C1 segment of cervical spinal cord (tissue), 14 donors: ENCODE measurements at places on chromosomes 3 and 15.

GRCh38 chr3:15591242-15591641, 10.1 kb downstream of the HACL1 start:
- DNase-seq: no peak

GRCh38 chr3:190040145-190040544, 80.6 kb downstream of the P3H2 start:
- DNase-seq: no peak

GRCh38 chr15:89514596-89515406, 18.4 kb upstream of the RHCG start:
- no peak for DNase-seq

GRCh38 chr3:172289583-172289982, 158.7 kb downstream of the GHSR start:
- DNase-seq: no peak

GRCh38 chr3:106261915-106262683, 393.3 kb upstream of the CBLB start:
- no peak for DNase-seq

GRCh38 chr3:148759430-148759829, 61.7 kb downstream of the AGTR1 start:
- no peak for DNase-seq

DNA sequence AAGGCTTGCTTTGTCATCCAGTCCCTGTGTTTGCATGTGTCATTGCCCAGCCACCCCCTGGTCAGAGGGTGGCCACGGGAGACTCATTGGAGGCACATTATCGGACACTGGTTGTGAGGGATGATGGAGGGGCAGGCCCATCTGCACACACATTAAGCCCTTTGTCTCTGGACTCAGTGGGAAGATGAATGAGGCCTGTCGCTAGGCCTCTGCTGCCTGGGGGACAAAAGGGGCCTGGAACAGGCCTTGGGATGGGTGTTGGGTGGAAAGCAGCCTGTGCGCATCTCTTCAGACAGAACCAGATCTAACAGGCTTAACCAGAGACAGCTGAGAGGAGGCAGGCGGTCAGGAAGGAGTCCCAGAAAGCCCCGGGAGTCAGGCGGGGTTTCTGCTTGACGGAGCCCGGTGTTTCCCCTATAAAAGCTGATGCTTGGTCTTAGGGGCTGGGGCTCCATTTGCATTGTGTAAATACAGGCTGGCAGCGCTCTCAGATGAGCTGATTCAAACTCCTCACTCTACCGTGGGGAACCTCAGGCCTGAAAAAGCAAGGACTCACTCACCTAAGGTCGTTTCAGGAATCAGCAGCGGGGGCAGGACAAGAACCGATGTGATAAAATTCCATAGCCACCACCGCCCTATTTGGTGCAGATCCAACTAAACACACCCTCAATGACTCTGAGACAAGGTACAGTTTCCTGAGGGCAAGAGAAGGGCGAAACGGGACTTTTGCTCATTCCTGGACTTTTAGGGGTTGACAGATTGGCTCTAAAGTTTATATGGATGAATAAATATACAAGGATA, 17.1 kb upstream of the SKIC8 start:
- DNase-seq: no peak

- DNase-seq: no peak
Observed at GRCh38 chr3:182981038-182981380, 671 bp upstream of the DCUN1D1 start.

- DNase-seq: no peak
Observed at GRCh38 chr3:196694941-196695848, 16.9 kb downstream of the CEP19 start.

GRCh38 chr15:42072141-42072685, 22.1 kb downstream of the PLA2G4D start:
- no peak for DNase-seq

DNA sequence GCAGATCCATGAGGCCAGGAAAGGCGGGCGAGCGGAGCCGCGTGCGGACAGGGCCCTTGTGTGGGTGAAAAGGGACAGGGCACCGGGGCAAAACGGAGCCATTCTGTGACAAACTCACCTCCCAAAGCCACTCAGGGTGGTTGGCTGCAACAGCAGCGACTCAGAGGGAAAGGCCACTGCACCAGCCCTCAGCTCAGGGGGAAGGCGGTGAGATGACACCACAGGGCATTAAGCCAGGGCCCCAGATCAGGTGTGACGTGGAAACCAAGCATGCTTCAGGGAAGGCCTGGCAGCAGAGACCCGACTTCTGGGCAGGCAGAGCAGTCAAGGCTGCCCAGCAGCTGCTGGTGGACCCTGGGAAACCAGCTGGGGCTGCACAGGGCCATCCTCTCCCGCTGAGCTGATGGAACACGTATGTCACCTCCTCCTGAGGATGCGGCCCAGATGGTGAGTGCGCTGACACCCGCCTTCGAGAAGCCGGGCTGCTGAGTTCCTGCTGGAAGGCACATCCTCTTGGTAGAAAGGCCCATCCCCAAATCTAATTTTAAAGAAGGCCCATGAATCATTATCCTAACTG, 82.3 kb downstream of the CHSY1 start:
- DNase-seq: no peak

DNA sequence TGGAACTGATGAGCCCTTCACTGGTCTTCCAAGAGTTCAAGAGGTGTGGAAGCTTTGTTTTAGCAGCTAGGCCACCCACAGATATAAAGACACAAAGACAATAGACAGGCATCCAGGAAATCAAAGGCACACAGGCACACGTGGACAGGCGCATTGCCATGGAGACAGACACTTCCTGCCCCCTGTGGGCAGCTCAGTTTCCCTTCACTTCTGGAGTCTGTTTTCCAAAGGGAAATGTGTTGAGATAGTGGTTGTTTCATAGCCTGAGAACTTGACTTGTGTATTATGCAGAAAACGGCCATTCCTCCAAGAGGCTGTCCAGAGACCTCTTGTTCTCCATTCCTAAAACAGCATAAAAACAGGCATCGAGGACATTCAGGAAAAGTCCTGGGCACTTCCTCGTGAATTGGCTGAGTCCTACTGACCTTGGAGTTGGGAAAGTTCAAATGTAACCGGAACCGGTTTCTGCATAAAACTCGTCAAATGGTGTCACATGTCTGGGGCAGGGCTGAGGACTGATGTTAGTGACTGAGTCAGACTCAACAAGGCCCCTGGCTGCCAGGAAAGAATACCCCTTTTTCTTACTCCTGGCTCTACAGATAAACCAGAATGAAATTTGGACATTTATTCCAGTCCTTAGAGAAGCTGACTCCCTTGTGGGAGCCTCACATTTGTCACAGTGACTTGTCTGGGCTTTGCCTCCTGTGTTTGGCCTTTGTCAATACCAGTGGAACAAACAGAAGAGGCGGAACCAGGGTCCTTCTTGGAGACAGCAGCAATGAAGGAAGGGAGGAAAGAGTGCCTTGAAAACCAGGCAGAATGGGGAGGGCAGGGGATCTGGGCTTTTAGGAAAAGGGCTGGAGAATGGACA, 1.3 kb downstream of the ALPK3 start:
- no peak for DNase-seq

- DNase-seq: no peak
Observed at GRCh38 chr15:38242055-38242454, 10.6 kb upstream of the SPRED1 start.

DNA sequence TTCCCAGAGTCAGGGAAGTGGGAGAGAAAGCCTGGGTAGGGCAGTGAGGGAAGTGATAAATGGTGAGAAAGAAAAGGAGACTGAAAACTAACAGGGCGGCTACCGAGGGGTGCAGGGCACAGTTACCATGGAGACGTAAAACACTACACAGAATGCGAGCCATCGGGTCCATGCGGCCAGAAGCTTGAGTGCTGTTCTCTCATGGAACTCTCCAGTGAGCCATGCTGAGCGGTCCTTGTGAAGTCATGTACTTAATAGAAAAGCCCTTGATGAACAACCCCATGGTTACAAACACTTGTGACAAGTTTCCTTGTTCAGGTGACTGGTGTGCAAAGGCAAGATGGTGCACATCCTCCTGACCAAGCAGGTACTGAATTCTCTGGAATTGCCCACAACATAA, 3.7 kb upstream of the PLA2G4F start:
- DNase-seq: no peak

GRCh38 chr15:37813306-37813705, 121.1 kb upstream of the TMCO5A start:
- DNase-seq: no peak

GRCh38 chr15:35616498-35617271, 70.7 kb upstream of the DPH6 start:
- no peak for DNase-seq

DNA sequence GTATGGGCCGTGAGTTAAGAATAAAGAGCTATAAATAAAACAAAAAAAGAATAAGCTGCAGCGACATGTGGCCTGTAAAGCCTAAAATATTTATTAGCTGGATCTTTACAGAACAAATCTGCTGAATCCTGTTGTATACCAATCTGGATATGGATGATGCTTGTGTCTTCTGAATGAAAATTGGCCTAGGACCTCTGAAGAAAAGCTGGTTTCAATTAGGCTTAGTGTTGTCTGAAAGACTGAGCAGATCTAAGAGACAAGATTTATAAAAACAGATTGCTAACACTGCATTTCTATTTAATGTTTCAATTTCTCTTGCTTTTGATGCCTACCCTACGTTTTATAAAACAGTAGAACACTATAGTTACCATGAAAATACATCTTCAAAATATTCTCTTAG, 57.9 kb downstream of the ST3GAL6 start:
- DNase-seq: no peak

DNA sequence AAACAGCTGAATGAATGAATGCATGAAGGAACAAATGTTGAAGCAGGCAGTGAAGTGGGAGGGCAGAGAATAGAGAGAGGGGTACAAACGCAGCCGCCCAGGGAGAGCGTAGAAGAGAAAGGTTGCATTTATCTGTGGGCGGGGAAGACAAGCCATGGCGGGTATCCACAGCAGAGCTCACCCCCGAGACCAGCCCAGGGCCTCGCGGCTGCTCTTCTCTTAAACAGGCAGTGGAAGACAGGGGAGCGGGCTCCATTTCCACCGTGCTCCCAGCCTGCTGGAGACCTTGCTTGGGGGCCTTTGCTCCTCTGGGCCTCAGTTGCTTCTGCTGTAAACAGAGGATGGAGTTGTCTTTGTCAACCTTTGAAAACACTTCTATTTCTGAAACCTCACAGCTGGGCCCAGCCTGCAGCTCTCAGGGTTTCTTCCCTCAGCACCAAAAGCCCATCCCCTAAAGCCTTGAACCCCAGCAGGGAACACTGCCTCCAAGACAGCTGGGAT, 259.5 kb downstream of the UACA start:
- DNase-seq: no peak

GRCh38 chr15:38038659-38039442, 104.4 kb downstream of the TMCO5A start:
- DNase-seq: no peak

GRCh38 chr3:117920253-117920898, 1114.3 kb downstream of the IGSF11 start:
- DNase-seq: no peak

- no peak for DNase-seq
Observed at GRCh38 chr3:185199206-185199605, 46.3 kb upstream of the C3orf70 start.

DNA sequence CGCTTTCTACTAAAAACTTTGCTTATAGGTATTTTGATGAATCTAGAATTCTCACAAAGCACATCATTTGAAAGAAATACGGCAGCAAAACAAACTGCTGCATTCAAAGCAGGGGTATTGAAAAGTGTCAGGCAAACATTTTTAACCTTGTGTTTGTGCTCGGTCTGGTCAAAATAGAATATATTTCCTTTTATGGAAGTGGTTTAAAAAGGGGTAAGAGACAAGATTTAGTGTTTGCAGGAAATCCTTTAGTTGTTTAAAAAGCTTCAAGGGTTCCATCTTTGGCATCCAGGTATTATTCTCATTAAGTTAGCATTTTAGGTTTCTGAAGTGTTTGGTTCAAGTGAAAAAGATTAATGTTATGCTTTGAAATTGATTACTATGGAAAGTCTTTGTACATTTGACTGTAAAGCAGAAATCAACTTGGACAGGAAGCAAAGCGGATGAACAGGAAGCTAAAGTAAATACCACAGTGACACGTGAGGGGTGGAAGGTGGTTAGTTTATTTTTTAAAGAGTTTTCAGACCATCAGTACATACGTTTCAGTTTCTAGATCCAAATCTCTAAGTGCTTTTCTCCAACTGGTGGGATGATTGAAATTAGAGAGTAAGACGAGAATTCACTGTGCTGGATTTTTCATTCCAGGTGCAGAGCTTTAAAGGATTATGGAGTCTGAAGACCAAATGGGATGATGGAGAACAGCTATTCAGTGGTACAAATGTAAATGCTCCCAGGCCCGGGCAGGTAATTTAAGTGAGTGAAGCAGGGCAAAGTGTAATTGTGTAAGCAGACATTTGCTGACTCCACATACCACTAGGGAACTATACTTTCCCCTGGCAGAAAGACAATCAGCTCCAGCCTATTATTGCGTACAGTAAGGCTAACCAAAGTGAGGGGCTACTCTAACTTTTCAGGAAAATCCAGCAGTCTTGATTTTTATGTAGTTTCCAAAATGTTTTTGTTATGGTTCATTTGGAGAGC, 341.8 kb upstream of the TBL1XR1 start:
- no peak for DNase-seq
